ENCODE measurements at places on chromosomes 1 and 21.

GRCh38 chr1:109300650-109301151, 6.1 kb downstream of the MYBPHL start:
- DNase-seq: no peak

DNA sequence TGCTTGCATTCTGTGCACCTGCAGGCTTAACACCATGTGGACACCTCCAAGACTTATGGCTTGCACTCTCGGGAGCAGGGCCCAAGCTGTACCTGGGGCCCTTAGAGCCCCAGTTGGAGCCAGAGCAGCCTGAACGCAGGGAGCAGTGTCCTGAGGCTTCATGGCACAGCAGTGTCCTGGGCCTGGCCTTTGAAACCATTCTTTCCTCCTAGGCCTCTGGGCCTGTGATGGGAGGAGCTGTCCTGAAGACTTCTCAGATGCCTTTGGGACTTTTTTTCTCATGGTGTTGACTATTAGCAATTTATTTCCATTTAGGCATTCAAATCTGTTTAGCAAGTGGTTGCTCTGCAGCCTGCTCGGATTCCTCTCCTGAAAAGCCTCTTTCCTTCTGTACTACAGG, 11.0 kb downstream of the RPTN start:
- DNase-seq: no peak

DNA sequence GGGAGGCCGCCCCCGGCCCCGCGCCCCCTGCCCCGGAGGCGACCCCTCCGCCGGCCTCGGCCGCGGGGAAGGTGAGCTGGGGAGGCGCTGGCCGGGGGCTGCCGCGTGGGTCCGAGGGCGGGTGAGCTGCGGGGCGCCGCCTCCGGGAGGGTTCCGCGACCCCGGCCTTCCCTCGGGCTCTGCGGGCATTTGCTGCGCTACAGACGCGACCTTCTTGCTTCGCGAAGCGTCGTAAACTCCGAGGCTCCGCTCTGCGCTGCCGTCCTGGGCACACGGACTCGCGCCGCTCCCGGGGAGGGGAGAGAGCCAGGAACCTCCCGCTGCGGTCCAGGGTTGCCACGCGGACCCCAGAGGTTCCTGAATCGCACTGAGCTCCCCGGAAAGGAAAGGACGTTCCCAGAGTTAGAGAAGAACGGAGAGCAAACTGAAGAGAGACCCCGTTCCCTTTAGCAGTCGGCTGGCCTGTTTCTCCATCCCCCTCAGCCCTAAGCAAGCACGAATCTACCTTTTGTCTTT, 345 bp downstream of the SLX9 start:
- peak; percentile 39 for DNase-seq

- peak; percentile 60 for DNase-seq
These were observed 35.3 kb upstream of the BCAR3 start for GRCh38 chr1:93716941-93717368.

GRCh38 chr1:107352850-107353249, 212.0 kb downstream of the NTNG1 start:
- no peak for DNase-seq

- DNase-seq: no peak
These were observed 176.8 kb upstream of the USP25 start for GRCh38 chr21:15552914-15553494.

DNA sequence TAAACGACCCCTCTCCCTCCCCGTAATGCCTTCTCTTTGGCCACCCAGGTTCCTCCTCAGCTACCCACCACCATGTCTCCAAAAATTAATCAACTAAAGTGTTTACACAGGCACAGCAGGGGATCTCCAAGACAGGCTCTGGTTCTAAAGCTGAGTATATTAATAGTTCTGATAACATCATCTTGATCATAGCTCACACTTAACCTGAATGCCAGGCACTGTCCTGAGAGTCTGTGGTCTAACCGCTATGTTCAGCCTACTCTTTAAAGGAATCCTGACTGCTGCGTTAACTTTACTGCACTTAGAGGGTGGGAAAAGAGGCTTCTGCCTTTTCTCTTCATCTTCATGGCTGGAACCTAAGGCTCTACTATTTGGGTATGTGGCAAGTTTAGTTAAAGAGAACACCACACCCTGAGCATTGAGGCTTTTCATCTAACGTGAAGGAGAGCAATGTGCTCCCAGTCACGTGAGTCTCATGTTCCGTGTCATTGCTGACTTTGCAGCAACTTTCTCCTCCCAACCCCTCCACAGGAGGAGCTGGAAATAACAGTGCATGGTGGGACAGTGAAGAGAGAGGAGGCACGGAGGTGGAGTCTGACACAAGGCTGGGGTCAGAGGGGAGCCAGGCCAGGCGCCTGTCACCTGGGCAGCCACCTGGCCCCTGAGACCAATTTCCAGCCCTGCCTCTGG, 86.4 kb downstream of the FAM78B start:
- DNase-seq: peak; percentile 26

DNA sequence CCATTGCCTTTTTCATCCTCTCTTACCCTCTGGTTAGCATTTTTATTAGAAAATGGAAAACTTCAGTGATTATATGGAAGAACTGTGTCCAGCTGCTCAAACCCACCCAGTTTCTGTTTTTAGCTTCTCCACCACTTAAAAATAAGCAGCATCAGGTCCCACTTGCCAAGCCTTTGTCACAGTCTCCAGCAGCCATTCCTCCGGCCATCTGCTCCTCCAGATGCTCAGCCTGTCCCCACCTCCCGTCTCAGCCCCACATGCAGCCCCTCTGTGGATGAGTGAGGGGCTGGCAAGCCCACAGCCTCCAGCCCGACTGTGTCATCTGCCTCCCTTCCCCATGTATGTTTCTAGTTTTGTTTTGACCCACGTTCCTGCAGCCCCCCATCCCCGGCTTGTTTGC, 289.7 kb downstream of the HHAT start:
- DNase-seq: no peak

DNA sequence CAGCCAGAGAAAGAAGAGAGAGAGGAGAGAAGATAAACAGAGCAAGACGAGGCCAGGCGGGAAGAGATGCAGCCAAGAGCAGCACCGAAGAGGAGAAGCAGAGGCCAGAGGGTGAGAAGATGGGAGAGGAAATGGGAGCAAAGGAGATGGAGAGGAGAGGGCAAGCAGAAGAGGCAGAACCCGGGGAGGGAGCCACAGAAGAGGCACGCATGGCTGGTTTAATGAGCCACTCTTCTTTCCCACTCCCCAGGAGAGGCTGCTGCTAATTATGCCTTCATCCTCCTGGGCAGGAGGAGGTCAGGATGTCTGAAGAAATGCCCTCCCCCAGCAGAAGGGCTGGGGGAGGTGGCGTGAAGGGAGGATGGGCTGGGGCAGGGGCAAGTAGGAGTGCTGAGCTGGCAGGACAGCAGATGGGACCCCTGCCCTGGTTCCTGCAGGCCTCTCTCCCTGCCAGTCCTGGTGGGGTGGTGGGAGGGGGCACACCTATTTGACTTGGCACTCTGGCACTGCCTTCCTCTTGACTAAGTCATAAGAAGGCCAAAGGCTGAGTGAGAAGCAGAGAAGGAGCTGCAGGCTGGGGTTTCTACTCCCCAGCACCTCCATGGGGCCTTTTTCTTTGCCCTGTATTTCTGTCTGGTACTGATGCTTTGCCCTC, 32.3 kb downstream of the KIRREL1 start:
- DNase-seq: no peak
